Pancreas (tissue), 10 donors: ENCODE measurements at places on chromosomes 12 and 14. TPM values are rescaled to one million over a fixed set of nuclear protein-coding genes. Genes with fewer than 3 reads are reported as not detected.

- no peak for DNase-seq
- H3K36me3 ChIP-seq: no peaks in the 10 kb centered on the region
- H3K4me3 ChIP-seq: no peak overlapping the region
- H3K4me1 ChIP-seq: no peaks in the 10 kb centered on the region
- no peaks in the 10 kb centered on the region for H3K27me3 ChIP-seq
These were observed 26.5 kb downstream of the WDHD1 start for GRCh38 chr14:55000381-55000780.

DNA sequence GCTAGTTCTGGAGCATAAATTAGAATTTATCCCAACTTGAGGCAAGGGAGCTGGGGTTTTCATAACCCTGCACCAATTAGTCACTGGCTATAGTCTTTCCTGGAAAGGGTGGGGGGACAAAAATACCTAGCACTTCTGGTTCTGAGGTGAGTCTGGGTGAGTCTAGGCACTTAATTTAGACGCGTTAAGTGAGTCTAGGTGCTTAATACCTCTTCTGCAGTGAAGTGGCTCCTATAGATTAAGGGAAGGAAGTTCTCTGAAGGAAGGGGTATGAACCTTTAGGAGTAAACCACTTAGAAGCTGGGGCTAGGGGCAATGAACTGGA is 251.7 kb downstream of the EFCAB11 start:
- H3K36me3 ChIP-seq: no peaks in the 10 kb centered on the region
- H3K27me3 ChIP-seq: no peaks in the 10 kb centered on the region
- H3K4me1 ChIP-seq: no peaks in the 10 kb centered on the region
- DNase-seq: no peak
- H3K4me3 ChIP-seq: no peak overlapping the region

DNA sequence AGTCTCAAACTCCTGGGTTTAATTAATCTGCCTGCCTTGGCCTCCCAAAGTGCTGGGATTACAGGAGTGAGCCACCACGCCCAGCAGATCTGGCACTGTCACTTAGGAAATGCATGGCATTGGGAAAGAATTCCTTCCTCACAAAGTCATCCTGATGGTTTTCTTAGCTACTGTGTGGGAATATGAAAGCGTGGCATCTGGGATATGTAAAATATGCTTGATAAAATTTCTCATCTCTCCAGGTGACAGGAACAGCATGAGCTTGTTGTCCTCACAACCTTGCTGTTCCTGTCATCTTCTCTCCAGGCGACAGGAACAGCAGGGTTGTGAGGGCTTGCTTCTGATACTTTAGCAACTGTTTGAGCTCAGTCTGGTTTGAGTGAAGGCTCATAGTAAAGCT is 16.1 kb upstream of the AICDA start:
- H3K36me3 ChIP-seq: no peaks in the 10 kb centered on the region
- no peak for DNase-seq
- H3K4me3 ChIP-seq: no peak overlapping the region
- H3K27ac ChIP-seq: no peak overlapping the region
- H3K27me3 ChIP-seq: no peaks in the 10 kb centered on the region

DNA sequence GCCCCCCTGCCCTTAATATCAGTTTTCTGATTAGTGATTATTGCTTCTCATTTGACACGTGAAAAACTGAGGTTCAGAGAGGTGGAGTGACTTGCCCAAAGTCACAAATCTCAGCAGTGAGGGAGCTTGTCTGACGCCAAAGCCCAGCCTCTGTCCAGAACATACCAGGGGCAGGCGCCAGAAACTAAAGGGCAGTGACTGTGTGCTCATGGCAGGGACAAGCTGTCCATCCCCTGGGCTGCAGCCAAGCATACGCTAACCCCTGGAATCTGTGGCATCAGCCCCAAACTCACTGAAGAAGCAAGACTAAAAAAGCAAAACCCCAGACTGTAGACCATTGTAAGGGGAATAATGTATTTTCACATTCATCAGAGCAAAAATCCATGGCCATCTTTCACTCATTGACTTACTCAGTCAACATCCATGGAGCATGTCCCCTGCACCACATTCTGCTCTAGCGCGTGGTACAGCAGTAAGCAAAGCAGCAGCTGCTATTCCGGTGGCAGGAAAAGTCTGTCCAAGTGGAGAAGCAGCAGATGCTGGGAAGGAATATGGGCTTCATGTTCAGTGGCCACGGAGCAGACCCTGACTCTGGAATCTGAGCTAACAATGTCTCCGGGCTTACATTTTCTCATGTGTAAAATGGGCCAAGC is 1.5 kb upstream of the SERPINA4 start:
- H3K4me1 ChIP-seq: peaks cover 17% of the 10 kb centered on the region
- no peak for DNase-seq
- H3K4me3 ChIP-seq: no peak overlapping the region
- H3K27me3 ChIP-seq: no peaks in the 10 kb centered on the region

DNA sequence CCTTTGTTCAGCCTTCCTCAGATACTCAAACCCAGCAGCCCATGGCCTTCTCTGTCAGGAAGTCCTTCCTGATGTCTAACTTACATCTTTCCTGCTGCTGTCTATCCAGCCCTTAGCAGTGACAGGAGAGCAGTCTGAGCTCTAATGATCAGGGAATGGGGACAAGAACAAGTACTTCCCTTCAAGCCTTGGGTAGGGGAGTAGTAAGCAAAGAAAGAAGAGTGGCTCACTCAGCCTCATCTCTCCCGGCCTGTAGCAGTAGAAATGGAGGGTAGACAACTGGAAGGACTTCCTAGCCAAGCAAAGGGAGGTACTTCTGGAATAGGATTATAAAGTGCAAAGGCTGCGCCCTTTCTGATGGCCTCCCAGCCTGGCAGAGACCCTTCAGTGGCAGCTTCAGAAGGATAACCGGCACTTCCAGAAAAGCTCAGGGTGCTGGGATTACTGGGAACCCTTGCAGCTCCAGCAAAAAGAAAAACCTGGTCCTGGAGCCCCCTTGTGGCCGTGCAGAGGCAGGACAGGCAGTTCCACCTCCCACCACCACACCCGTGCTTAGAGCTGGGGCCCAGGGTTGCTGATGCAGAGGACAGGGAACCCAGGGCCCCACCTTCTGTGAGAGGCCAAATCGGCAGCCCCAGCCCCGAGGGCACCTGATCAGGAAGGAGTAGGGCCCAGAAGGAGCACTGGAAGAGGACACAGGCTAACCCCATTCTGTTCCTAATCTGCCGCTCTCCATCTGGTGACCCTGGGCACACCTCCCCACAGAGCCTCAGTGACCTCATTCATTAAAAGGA is 12.4 kb upstream of the SMUG1 start:
- no peaks in the 10 kb centered on the region for H3K36me3 ChIP-seq
- no peak overlapping the region for H3K27ac ChIP-seq
- peak; percentile 89 for DNase-seq
- no peak overlapping the region for H3K4me3 ChIP-seq
- H3K27me3 ChIP-seq: no peaks in the 10 kb centered on the region

GRCh38 chr14:29804481-29805266 is 123.0 kb downstream of the PRKD1 start:
- no peak overlapping the region for H3K27ac ChIP-seq
- H3K27me3 ChIP-seq: no peaks in the 10 kb centered on the region
- no peaks in the 10 kb centered on the region for H3K4me1 ChIP-seq
- H3K36me3 ChIP-seq: no peaks in the 10 kb centered on the region

GRCh38 chr12:125983094-125983783 is 918.0 kb downstream of the AACS start:
- peak overlapping the region; percentile 38 for H3K4me3 ChIP-seq
- no peaks in the 10 kb centered on the region for H3K4me1 ChIP-seq
- no peaks in the 10 kb centered on the region for H3K36me3 ChIP-seq
- DNase-seq: peak; percentile 81
- H3K27me3 ChIP-seq: no peaks in the 10 kb centered on the region

DNA sequence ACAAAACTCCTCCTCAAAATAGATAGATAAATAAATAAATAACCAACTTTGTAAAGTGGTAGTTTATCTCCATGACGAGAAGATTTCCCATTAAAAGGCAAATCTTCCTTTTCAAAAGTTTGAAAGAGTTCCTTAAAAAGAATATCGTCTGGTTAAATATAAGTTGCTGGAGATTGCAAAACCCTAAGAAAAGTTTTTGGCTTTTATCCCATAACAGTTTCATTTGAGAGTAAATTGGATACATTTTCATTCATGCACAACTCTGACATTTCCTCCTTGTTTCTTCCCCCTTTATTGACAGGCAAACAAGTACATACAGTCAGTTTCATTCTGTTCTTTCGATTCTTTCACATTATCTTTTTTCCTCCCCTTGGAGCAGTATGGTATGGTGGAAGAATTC is 45.4 kb upstream of the BTG1 start:
- no peaks in the 10 kb centered on the region for H3K36me3 ChIP-seq
- no peak overlapping the region for H3K27ac ChIP-seq
- no peak for DNase-seq

GRCh38 chr14:50319293-50319692 is 7.2 kb downstream of the DMAC2L start:
- no peak for DNase-seq
- no peak overlapping the region for H3K4me3 ChIP-seq
- H3K27ac ChIP-seq: no peak overlapping the region
- peaks cover 7% of the 10 kb centered on the region for H3K4me1 ChIP-seq
- H3K27me3 ChIP-seq: no peaks in the 10 kb centered on the region
- H3K36me3 ChIP-seq: no peaks in the 10 kb centered on the region

DNA sequence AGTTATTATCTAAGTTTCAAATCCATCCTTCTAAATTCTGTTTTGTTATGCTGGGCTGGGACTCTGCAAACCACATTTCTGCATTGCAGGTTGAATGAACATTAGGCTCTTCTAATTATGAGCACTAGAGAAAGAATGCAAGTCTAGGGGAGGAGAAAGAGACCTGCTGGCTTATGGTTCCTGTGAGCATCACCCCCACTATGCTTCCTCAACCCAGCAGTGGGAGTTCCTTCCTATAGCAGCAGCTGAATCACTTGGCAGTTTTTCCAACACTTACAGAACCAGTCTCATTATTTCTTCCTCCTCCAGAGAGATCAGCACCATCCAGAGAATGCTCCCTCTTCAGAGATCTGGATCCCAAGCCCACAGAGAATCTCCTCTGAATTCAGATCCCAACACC is 297.7 kb upstream of the CLEC14A start:
- no peak overlapping the region for H3K27ac ChIP-seq
- H3K4me3 ChIP-seq: no peak overlapping the region
- H3K4me1 ChIP-seq: no peaks in the 10 kb centered on the region

GRCh38 chr14:106619606-106620005 is 1093.2 kb downstream of the TMEM121 start:
- no peaks in the 10 kb centered on the region for H3K4me1 ChIP-seq
- no peaks in the 10 kb centered on the region for H3K36me3 ChIP-seq
- H3K27me3 ChIP-seq: peaks cover 11% of the 10 kb centered on the region
- DNase-seq: no peak
- H3K4me3 ChIP-seq: no peak overlapping the region

- no peak for DNase-seq
- no peaks in the 10 kb centered on the region for H3K27me3 ChIP-seq
- no peak overlapping the region for H3K27ac ChIP-seq
- no peak overlapping the region for H3K4me3 ChIP-seq
- no peaks in the 10 kb centered on the region for H3K36me3 ChIP-seq
- H3K4me1 ChIP-seq: no peaks in the 10 kb centered on the region
These were observed 31.1 kb upstream of the DHRS7 start for GRCh38 chr14:60196291-60196690.

GRCh38 chr12:15205341-15206010 is 15.7 kb downstream of the RERG start:
- H3K4me3 ChIP-seq: no peak overlapping the region
- H3K27ac ChIP-seq: no peak overlapping the region
- H3K36me3 ChIP-seq: no peaks in the 10 kb centered on the region
- H3K4me1 ChIP-seq: no peaks in the 10 kb centered on the region
- no peak for DNase-seq
- H3K27me3 ChIP-seq: no peaks in the 10 kb centered on the region

GRCh38 chr12:40106655-40107054 is 774 bp upstream of the SLC2A13 start:
- no peaks in the 10 kb centered on the region for H3K27me3 ChIP-seq
- peak overlapping the region; percentile 100 for H3K4me3 ChIP-seq
- no peak for DNase-seq
- no peak overlapping the region for H3K27ac ChIP-seq

DNA sequence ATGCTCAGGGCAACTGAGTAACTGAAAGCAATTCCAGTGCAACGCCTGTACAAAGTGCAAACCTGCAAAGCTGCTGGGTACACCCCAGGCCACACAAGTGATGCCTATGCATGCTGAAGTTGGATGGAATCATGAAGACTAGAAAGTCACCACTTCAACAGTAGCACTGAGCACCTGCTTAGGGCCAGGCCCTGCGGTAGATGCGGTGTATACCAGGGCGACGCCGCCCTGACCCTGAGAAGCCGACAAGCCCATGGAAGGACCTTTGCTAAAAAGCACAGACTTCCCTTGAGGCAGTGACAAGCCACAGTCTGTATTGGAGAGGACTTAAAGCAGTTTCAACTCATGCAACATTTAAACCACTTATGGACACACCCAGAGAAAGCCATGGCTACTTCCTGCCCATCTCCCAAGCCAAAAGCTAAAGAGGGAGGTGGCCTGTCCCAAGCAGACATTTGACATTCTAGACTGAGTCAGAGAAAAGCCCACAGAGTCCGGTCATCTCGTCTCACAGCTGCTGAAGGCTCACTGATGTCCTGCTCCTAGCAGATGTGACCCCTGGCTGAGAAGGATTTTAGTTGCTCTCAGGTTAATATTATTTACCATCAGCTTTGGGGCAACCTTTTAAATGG is 843.9 kb upstream of the TMEM132C start:
- no peak for DNase-seq
- no peak overlapping the region for H3K4me3 ChIP-seq
- no peaks in the 10 kb centered on the region for H3K27me3 ChIP-seq
- no peaks in the 10 kb centered on the region for H3K4me1 ChIP-seq

DNA sequence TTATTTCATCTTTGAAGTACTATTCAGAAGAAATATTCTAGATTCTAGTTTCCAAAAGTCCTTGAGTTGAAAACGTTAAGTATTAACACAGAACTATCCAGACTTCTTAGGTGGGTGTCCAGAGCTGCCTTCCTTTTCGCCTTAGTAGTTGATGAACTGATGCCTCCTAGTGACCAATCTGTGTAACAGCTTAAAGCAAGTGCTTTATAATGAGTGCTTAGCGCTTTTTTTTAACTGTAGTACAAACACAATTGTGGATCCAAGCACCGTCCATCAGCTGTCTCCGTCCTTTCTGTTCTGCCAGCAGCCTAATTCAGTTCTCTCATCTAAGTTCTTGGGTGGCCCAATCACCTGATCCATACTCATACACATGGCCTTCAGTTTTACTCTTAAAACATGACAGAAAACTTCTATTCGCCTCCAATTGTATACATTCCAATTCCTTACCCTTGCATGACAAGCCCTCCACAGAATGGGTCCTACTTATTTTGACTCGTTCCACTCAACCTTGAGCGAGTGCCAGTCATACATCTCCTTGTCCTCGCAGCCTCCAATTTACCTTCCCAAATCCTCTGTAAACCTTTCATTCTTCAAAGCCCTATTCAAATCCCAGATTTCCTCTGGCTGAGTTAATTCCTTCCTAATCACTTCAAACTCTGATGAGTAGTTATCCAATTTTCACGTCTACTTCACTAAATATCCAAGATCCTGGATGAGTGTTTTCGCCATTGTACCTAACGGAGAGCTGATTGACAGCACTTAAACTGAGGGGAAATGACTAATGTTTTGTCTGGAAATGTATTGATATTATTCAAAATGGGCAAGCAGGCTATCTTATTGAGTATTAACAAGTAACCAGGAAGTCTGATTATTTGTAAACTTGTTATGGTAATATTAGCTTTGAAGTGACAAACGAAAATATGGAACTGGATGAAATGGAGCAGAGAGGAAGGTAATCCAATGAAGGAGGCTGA is 5.8 kb upstream of the PHLDA1 start:
- no peak overlapping the region for H3K27ac ChIP-seq
- no peaks in the 10 kb centered on the region for H3K36me3 ChIP-seq
- H3K4me3 ChIP-seq: no peak overlapping the region
- DNase-seq: no peak

Gene KRT73
- not detected for total RNA-seq

Gene SLC2A14
- 6.2 TPM for total RNA-seq

Gene HOXC12
- total RNA-seq: not detected

Gene RNASE3
- not detected for total RNA-seq

Gene KRT2
- total RNA-seq: not detected

Gene CYP27B1
- 3.9 TPM for total RNA-seq
